HT1080 (cell line): ENCODE measurements at places on chromosomes 5 and 9.
A peak's percentile ranks its signal among the peaks of the same experiment; 100 is the strongest.

DNA sequence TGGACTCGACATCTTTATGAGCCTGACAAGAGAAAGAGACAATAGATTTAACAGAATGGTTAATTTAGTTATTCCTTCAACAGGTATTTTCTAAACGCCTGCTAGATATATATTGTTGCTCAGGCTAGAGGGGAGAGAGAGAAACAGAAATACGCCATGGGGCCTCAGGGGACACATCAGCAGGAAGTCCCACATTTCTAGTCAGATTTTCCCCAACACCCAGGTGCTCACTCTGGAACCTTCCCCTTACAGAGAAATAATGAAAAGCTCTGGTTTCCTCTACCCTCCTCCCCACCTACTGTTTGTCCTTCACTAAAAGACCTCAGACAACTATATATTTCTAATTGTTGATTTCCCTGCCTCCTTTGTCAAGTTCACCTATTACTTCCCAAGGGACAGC is 130.3 kb upstream of the TBC1D2 start:
- DNase-seq = no peak

GRCh38 chr5:40605295-40605958 is 74.3 kb upstream of the PTGER4 start:
- peak; percentile 34 for DNase-seq

DNA sequence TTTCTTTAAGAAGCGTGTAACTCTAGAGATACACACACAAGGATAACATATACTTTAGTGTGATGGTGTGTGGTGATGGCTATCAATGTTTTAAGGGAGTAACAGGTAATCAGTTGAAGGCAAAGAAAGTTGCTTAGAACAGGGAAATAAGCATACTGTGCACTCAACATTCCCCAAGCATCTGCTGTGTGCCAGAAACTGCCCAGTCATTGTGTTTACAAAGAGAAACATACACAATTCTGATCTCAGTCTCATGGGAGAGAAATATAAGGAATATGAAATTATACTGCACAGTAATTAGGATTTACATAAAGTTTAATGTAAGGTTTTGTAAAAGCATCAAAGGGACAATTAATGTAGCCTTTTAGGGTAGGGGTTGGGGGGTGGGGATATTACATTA is 224.1 kb upstream of the TYRP1 start:
- no peak for DNase-seq

DNA sequence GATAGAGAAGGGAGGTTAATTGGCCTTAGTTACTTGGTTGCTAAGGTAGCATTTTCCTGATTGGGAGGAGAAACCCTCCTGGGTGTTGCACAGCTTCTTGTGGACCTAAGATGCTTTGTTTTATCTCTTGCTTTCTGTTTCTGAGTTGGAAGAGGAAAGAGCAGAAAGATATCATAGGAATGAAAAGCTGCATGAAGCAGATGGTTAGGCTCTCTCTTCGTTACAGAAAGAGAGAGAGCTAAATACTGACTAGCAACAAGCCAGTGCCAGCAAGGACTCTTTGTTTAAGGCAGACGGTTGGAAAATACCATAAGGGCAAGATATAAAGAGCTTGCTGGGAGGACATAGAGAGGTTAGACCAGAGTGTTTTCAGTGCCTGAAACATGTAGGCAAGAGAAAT is 103.1 kb downstream of the ATG10 start:
- no peak for DNase-seq

DNA sequence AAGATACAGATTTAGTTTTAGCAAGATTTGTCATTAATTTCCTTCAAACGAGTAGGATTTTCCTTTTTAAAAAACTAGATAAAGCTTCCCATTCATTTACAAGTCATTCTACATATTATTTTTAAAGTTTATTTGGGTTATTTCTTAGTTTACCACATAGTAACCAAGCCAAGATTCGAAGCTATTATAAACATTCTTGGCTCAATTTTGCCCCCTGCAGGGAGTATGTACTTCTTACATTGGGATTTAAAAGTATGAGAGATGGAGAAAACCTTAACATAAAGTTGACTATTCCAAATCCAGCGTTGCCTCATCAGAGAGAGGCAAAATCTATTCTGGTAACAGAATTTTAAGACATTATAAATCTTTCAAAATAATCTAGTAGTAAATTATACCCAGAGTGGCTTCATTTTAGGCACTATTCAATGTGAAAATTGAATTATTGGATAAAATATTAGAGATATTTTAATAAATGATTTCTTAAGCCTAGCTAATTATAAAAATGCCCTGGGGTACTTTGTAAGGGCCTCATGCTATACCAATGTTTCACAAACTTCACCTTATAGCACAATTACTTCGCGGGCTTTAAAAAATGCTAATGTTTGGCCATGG is 39.1 kb downstream of the FBN2 start:
- DNase-seq = peak; percentile 13

DNA sequence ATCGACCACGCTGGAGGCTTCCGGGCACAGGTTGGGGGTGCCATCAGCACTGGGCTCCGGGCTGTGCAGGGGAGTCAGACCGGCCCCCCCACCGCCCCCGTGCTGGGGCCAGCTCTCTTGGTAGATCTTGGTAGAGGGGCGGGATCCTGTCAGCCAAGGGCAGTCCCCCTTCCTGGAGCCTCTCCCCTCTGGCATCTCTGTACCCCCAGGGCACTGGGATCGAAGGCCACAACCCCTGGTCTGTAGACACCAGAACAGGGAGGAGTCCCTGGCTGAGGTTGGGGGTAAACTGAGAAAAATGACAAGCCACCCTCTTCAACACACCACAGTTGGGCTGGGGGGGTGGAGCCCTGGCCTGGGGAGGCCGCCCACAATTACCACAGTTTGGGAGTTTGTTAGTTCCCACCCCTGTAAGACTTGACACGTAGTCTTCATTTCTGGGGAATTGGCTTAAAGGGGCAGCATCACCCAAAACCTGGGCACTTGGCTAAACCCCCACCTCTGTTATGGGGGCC is 882 bp downstream of the CERCAM start:
- DNase-seq = no peak

DNA sequence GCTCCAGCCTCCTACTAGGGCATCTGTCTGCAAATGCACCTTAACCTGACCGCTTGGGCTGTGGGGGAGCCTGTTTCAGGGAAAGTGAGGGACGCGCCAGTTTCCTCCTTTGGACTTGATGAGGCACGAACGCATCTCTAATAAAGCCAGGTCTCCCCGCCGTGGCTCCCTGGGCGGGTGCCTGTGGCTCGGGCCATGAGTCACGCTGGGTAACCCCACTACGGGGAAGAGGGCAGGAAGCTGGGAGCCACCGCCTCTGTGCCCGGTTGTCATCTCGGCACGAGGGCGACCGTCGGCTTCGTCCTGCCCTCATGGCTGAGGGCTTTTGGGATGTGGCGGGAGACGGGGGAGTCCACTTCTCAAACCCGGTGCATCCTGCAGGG is 12.1 kb downstream of the NOTCH1 start:
- DNase-seq = no peak
